ENCODE measurements at places on chromosomes 2 and 18.

DNA sequence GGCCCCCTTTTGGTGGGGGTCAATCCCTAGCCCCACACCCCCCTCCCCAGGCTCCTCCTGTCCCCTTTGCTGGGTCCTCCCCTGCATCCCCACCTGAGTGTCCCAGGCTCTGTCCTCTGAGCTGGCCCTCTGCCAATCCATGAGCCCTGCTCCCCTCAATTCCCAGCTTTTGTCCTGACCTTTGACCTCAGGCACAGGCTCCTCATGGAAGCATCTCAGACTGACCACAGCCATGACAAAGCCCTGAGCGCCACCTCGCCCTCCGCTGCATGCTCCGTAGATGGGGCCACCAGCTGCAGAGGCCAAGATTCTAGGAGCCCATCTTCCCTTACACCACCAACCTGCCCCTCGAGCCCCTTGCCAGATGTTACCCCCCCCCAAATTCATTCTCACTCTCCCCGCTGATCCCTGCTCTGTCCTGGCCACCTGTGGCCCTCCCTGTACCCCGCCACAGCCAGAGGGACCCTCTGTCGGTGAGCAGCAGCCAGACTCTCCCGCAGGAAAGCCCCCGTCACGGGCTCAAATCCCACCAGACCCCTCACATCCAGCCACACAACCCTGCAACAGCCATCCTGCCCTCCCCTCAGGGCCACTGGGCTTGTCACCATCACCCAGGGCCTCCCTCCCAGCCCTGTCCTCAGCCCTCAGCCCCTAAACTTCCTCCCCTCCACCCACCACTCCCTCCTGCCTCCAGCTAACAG, 206.0 kb downstream of the MGAT5 start:
- DNase-seq = no peak

GRCh38 chr2:197804758-197805714, 643 bp downstream of the PLCL1 start:
- DNase-seq = no peak

- DNase-seq = no peak
These were observed 25.9 kb downstream of the SMAD7 start for GRCh38 chr18:48924630-48925490.

GRCh38 chr2:208025814-208026184, 472 bp upstream of the PLEKHM3 start:
- no peak for DNase-seq

DNA sequence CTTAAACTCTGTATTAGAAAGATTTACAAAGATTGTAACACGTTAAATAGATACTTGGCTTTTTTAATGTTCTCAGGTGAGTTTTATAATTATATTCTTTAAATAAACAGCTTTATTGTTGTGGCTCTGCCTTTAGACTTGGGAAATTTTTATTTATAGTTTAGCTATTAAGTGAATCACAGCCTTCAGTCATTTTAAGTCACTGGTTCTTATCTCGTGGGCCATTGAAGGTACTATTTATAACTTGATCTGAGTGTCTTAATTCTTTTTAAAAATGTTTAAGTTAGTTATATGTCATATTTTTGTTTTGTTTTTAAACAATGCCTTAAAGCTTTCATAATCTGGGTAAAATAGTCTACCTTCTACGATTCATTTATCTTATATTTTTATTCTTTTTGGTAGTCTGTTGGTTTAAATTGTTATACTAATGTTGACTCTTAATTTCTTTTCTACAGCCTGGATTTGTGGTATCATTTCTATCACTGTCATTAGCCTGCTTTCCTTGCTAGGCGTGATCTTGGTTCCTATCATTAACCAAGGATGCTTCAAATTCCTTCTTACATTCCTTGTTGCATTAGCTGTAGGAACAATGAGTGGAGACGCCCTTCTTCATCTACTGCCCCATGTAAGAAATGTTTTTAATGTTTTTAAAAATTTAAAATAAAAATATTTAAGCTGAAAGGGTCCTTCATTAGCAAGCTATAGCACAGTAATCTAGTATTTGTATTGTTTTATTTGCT, 49.3 kb downstream of the SLC39A10 start:
- DNase-seq = no peak

DNA sequence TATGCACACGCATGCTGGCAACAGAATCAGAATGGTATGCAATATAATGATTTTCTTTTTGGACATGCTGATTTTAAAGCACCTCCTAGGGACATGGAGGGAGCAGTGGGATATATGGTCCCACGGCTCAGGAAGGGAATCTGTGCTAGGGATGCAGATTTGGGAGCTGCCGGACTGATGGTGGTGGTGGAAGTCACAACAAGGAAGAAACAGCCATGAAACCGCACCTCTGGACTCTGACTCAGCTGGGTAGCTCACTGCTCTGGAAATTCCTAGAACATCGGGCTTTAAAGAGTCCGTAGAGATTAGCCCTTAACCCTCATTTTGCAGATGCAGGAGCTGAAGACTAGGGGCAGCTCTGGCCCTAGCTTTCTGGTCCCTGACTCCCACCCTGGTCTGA, 364.3 kb upstream of the KLHL29 start:
- DNase-seq = no peak

DNA sequence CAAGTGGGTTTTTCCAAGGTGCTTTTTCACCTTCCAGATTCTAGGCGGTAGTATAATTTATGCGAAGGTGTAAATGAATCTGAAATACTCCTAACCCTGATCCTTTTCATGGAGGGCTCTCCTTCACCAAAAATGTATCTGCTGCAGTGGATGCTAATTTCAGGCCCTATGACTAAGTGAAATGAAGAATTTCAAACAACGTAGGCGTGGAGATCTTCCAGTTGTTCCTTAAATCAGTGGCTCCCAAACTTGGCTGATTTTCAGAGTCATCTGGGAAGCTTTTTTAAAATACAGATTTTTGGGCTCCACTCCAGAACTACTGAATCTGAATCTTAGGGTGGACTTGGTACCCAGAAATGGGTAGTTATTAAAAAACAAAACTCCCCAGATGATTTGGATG, 5.5 kb downstream of the GCKR start:
- DNase-seq = no peak

DNA sequence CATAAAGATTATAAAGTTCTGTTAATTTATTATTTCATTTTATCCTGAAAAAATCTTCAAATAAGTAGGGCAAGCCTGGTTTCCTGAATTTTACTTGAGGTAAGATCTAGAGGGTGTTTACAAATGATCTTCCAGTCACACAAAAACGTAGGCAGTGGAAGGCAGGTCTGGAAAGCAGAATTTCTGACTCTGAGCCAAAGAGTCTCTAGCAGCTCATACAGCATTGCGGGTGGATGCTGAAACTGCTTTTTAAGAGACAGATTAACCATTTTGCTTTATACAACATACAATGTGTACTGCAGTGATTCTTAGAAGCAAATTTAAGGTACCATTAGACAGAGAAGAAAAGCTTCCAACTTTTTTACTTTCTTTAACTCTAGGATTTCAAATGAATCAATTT, 117.0 kb downstream of the FTCDNL1 start:
- DNase-seq = no peak

- no peak for DNase-seq
These were observed 128.3 kb upstream of the SPATS2L start for GRCh38 chr2:200177971-200178911.

- DNase-seq = no peak
These were observed 60.8 kb downstream of the MC4R start for GRCh38 chr18:60311676-60312360.

GRCh38 chr18:76412818-76413565, 82.0 kb downstream of the ZNF516 start:
- DNase-seq = no peak
